ENCODE measurements at places on chromosomes 16 and 17. TPM values are rescaled to one million over a fixed set of nuclear protein-coding genes. Genes with fewer than 3 reads are reported as not detected.

MYO15A gene
- 1.1 TPM for total RNA-seq

TPSG1 gene
- total RNA-seq = not detected

DNA sequence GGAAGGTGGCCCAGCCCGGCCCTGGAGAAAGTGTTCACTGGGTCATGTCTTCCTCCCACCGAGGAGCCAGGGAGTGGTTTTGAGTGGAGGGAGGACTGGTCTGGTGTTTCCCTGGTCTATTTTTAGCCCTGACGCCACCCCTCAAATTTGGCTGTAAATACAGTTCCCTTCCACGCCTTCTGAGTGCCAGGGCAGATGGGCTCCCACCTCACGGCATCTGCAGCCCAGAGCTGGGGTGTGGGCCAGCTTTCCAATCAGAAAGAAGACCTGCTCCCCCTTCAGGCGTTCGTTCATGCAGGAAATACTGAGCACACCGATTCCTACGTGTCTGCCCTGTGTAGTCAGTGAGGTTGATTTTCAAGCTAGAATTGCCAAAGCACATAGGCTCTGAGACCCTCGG is 53.7 kb downstream of the SNX20 start:
- peaks cover 22% of the 10 kb centered on the region for H3K4me1 ChIP-seq
- H3K27ac ChIP-seq = peak overlapping the region; percentile 32

DNA sequence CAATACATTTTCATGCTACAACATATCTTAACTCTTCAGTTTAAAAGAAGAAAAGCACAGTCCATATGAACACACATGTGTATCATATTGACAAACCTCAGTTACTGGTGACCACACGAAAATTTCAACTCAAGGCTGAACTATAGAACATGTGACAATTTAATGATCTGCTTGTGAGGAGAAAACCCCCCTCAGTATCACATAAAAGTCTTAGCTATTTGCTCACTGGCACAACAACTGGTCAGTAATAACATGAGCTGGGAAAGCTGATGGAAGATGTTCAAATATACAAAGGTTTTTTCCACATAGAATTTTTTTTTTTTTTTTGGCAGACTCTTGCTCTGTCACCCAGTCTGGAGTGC is 19.5 kb downstream of the ZNF652 start:
- DNase-seq = no peak
- H3K4me3 ChIP-seq = peak overlapping the region; percentile 28
- peaks cover 76% of the 10 kb centered on the region for H3K4me1 ChIP-seq
- H3K36me3 ChIP-seq = no peaks in the 10 kb centered on the region
- no peaks in the 10 kb centered on the region for H3K27me3 ChIP-seq
- peak overlapping the region; percentile 65 for H3K27ac ChIP-seq

GRCh38 chr16:48446534-48446920 is 61.3 kb upstream of the SIAH1 start:
- H3K27ac ChIP-seq = no peak overlapping the region
- DNase-seq = no peak
- H3K27me3 ChIP-seq = no peaks in the 10 kb centered on the region
- no peaks in the 10 kb centered on the region for H3K36me3 ChIP-seq
